ENCODE measurements at places on chromosomes 5 and 9.
A peak's percentile ranks its signal among the peaks of the same experiment; 100 is the strongest.

DNA sequence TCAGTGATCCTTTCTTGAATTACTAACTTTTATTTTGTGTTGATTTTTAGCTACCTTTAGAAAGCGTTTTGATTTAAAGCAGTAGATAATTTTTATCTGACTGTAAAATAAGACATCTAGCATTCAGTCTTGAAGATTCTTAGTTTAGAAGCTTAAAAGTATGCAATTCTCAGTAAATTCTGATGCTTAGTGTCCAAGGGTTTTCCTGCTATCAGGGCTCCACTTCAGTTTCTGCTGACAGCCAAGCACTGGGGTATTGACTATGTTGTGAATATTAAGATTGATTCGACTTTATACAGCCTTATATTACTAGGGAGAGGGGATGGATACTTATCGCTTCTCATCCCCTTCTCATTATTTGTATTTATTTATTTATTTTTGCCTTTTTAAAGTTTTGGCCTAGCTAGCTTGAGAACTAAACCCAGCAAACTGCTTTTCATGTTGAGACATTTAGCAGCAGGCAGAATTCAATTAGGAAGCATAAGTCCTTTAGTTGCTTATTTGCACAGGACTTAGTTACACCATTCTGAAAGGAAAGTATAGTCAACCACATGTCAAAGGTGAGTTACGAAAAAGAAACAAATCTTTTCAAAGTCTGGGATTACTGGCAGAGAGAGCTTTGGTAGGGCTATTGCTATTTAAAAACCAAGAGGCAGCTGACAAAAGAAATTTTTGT is 2.9 kb downstream of the PBX3 start:
- no peak for DNase-seq

DNA sequence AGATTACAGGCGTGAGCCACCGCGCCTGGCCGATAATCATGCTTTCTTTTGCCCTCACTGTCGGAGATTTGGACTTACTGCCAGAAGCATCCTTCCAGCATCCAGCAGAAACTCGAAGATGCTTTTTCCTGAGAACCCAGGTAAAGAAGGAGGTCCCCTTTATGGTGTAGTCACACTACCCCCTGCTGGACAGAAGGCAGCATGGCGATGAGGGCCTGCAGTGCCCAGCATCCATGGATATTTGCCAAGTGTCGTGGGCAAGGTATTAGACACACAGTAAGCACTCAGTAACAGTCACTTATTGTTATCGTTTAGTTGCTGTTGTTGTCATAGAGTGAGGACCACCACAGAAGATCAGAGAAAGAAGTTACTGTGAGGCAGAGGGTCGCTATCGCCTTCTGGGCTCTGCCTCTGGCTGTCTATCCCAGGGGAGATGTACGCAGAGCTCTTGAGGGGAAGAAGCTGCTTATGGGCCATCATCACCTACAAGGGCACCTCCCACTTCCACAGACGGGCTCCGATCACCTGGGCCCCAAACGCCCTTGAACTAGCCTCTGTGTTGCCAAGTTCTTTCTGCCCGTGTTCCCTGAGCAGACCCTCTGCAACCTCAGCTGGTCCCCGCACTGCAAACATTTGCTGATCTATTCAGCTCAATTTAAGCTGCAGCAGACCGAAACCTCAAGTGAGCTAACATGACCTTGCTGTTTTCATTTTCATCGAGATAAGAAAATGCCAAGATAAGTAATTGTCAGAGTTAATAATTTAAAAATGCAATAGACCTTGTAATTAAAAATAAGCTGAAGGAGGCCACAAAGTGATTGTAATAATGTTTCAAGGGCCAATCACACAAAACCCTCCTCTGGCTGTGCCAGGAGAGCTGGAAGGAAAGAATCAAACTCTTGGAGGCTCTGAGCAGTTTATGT is 23.9 kb downstream of the C5orf15 start:
- peak; percentile 78 for DNase-seq

GRCh38 chr9:94996641-94997040 is 270.1 kb downstream of the AOPEP start:
- no peak for DNase-seq

- DNase-seq, result no peak
Measured at GRCh38 chr5:128782446-128782845, 182.8 kb upstream of the SLC27A6 start.

DNA sequence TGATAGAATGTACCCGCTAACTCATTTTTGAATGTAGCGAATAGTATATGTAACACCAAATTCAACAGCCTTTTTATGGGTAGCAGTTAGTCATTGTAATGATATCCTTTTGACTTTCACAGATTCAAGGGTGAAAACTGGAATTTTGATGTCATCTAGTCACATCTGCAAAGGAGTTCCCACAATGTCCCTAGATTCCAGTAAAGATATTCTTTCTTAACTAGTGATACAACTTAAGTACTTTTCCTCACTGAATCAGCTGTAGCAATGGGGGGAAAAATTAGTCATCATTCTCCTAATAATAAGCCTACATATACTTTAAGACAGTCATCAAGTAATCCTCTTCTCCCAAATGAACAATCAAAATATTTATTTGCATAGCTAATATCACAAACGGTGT is 11.5 kb upstream of the SSBP2 start:
- DNase-seq, result no peak

DNA sequence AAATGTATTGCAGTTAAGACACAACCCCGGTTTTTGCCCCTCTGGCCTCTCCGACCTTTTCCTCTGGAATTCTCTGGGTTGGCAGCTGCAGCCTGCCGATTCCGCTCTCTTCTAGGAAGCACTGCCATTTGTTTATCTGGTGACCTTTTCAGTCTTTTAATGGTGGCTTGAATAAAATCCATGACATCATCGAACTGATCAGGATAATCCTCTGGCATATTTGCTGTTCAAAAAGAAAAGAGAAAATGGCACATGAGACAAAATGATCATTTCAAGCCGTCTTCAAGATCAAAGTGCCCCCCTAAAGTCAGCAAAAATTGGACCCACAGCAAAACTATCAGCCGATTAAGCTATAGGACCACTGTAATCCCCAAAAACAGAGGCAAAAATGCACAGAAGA is 23.9 kb downstream of the GDNF start:
- DNase-seq, result no peak

DNA sequence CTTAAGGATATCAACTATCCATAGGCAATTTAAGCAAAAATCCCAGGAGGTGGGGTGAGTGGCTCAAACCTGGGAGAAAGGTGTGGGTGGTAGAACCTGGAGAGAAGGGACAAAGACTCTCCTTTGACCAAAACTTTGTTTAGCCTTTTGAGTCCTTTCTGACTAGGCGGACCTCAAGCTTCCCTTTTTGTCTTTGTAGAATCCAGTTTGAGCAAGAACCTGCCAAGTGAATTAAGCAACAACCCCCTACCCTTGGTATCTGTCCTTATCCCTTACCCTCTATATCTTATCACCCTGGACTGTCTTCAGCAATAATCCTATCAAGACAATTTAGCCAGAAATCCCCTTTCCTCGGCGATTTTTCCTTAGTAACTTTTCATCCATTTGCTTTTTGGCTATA is 53.5 kb upstream of the SLC28A3 start:
- DNase-seq, result no peak

GRCh38 chr9:126608551-126608950 is 5.2 kb upstream of the LMX1B start:
- DNase-seq, result no peak

DNA sequence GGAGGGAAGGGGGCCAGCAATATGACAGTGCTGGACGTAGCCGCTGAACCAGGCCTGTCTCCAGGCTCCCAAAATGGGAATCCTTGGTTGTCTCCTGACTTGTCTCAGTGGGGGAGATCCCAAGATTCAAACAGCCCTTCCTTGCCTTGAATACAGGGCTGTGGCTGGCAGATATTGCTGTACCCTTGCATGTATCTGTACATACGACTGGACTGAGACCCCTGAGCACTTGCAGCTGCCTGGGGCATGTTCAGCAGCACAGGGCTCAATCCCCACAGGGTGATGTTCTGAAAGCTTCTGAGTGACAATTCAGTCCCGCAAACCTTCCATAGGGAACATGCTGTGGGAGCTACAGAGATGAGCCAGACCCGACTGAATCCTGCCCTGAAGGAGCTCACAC is 13.3 kb downstream of the OR13J1 start:
- DNase-seq, result no peak

- no peak for DNase-seq
Measured at GRCh38 chr5:168364151-168364661, 72.8 kb downstream of the WWC1 start.

GRCh38 chr5:74684900-74685851 is at the start of gene HEXB:
Gene HEXB (plus strand): TSS chr5:74685233. CDS start chr5:74685261, 28 bp downstream.
- DNase-seq, result peak; percentile 86

DNA sequence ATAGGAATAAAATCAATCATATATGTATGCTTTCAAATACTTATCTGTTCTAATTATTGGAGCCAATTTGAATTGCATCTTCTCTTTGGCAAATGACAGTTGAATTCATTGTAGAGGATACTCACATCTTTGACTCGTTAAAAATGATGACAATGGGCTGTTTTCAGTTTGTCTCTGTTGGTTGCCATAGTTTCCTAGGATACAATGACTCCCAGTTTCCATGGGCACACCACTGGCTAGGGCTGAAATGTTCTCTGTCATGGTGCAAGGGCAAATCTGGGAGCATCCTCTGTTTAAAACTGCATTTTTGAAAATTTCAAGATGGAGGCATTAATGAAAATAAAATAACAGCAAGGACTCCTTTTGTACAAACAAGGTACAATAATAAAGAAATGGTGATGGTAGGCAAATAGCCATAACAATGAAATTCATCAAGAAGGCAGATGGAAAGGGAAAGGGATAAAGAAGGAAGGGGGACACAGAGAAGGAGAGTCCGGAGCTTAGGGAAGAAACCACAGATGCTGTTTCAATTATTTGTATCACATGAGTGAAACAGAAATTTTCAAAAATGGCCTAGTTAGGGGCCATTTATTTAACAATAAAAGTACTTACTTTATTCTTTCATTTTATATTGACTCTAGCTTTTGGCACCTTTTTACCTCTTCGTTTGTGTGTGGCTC is 378.8 kb upstream of the SEMA6A start:
- no peak for DNase-seq
